ENCODE measurements at places on chromosomes 11 and 22.

- no peak for DNase-seq
These were observed 20.8 kb upstream of the CLNS1A start for GRCh38 chr11:77658213-77659013.

DNA sequence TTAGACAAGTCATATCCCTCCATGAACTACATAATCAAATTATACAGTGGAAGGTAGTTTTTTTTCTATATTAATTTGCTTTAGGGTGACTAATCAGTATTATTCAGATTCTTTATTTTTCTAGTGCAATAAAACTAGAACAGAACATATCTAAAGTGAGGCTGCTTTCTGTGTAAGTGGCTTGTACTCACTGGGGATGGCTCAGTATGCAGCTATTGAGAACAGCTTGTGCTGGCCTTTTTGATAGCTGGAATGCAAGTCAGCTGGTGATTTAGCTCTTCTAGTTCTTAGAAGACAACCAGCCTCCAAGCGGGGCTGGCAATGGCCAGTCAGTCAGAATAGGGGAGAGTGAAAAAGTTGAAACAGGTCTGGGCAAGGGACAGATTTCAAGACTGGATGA is 119.4 kb downstream of the BLID start:
- no peak for DNase-seq

- no peak for DNase-seq
These were observed 132.1 kb upstream of the BLID start for GRCh38 chr11:122248131-122248530.

DNA sequence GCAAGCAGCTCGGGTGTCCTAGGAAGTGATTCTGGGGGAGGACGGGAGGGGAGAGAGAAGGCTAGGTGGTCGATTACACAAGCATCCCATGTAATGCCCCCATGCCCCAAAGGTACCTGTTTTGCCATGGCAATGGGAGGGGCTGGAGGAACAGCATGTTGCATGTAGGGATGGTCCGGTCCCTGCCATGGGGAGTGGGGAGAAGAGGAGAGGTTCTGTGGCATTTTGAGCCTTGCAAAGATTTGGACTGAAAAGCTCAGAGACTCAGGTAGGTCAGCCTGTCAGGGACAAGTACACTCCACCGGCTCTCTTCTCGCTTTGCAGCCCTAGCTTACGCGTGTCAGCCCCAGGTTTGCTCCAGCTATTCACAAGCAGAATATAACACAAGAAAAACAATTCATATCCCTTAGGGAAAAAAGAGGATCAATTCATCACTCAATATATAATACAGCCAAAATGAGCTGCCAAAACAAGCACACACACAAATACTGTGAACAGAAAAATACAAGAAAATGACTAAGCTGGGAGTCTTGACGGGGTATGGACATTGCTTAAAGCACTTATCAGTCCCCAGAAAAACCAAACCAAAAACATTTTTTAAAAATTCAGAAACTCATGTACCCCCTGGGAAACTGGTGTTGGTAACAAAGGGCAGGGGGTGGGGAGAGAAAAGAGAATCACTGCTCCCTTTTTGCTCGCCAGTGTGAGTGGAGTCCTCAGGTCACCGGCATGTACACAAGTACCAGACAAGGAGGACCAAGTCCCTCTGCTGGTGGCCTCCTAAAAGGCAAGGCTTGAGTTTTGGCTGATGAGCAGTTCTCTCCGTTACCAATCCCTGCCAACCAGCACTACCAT is 21.6 kb downstream of the APOL5 start:
- no peak for DNase-seq

DNA sequence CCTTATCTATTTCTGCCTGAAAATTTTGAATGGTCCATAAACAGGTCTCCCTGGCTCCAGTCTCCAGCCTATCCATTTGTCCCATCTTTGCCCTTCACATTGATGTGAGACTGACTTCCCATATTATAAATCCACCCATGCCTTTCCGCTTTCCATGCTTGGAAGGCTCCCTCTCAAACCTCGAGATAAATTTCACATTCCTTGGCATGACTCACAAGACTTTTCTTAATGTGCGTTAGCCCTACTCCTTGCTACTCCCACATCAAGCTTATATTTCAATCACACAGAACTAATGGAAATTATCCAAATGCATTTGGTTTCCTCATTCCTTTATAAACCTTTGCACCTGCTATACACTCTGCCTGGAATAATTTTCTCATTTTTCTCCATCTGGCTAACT is 163.7 kb upstream of the NTM start:
- DNase-seq, result no peak

DNA sequence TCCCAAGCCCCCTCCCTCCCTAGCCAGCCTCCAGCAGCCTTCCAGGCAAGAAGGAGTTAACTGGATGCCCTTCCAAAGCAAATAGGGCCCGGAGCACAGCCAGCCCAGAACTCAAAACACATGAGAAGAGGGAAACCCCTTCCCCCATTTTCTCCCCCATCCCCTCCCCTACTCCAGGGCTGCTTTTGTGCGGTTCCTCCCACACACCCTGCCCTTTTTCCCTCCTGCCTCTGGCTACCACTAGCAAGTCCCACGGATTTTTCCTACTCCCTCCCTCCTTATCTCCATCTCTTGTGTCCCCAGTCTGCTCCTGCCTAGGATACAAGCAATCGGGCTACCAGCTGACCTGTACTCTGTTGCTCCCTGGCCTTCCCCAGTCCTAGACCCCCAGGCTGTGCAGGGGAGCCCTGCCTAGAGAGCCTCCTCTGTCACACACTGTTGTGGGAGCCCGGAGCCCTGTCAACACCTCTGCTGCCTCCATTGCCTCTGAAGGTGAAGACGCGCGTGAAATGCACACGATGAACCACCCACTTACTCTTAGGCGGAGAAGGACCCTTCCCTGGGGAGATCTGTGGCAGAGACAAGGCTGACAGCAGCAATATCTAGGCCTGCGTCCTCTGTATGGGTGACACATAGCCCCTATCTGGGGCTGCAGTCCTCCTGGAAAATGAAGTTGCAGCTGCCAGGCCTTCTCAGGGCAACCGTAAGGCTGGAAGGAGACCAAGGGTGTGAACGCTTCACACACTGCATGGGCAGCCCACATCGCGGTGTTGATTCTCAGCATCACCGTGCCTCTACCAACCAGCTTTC is 282.8 kb downstream of the MN1 start:
- DNase-seq, result no peak

- DNase-seq, result peak; percentile 62
These were observed 8.6 kb downstream of the LRRC75B start for GRCh38 chr22:24584166-24584790.

- no peak for DNase-seq
These were observed 85.5 kb downstream of the NOX4 start for GRCh38 chr11:89405629-89406028.

GRCh38 chr22:16608931-16609330 is 16.3 kb upstream of the CCT8L2 start:
- DNase-seq, result no peak

GRCh38 chr11:22459048-22459447 is 120.9 kb downstream of the SLC17A6 start:
- no peak for DNase-seq

DNA sequence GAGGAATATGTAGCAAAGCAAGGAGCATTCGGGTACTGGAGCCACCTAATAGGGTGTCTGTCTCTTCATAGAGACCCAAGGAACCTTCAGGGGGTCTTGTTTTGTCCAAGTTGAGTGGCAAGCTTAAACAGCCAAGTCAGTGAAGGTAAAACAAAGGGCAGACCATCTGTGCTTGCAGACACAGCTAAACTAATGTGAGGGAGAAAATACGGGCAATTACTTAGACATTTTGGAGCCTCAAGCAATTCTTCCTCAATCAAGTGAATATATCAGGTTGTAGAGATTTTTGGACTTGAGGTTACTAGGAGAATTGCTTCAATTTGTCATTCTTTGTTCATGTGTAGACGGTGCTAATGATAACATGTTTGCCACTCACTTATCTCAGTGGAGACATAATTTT is 148.2 kb upstream of the ARHGAP20 start:
- no peak for DNase-seq

GRCh38 chr11:79937676-79938334 is 497.0 kb upstream of the TENM4 start:
- no peak for DNase-seq

DNA sequence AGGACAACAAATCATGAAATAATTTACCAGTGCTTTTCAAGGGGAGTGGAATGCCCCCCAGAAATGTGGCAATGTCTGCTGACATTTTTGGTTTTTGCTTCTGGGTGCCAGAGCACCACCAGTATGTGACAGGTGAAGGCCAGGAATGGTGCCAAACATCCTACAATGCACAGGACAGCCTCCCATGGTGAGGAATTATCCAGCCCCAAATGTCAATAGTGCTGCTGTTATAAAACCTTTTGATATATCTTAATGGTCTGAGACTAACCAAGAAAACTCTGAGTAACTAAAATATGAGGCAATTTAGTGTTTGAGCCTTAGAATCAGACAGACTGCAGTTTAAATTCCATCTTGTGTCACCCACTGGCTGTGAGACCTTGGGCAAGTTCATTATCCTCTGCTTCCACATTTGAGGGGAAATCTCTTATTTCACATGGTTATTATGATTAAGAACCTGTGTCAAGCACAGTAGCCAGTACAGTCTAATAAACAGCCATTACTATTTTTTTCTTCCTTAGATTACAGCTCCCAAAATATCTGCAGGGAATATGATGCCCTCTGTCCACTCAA is 69.5 kb downstream of the AMBRA1 start:
- DNase-seq, result no peak

DNA sequence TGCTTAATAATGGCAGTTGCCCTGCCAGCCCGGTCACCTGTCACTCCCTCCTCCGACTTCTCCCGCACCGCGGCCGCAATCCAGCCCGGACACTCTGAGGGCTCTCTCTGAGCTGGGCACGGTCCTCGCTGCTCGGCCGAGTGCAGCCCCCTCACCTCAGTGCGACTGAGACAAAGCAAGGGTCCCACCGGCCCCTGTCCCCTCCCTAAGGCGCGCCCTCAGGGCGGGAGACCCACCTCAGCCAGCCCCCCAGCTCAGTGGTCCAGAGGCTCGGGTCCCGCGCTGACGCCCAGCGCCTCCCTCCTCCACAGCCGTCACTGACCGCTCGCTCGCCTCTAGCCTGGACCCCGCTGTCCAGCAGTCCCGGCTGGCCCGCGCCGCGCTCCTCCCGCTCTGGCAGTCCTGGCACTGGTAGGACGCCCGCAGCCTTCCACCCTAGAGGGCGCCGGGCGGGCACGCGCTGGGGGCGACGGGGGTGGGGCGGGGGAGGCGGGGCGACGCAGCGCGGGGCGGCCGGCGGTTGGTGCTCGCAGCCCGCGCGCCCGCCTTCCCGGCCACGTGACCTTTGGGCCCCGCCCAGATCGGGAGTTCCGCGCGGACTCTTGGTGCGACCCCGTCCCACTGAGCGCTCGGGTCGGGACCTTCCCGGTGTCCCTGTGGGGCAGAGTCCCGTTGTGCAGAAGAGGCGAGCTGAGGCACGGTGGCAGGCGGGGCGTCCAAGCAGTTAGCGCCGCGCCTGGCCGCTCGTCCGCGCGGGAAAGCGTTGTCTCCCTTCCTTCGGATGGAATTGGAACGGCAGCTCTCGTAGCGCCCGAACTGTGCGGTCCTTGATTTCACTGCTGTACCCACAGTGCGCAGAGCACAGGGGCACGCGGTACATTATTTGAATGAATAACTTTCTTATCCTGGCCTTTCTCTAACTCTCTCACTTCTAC is 7.8 kb upstream of the L3MBTL2 start:
- DNase-seq, result peak; percentile 92

- no peak for DNase-seq
These were observed 96.2 kb upstream of the TEAD1 start for GRCh38 chr11:12577725-12578644.

DNA sequence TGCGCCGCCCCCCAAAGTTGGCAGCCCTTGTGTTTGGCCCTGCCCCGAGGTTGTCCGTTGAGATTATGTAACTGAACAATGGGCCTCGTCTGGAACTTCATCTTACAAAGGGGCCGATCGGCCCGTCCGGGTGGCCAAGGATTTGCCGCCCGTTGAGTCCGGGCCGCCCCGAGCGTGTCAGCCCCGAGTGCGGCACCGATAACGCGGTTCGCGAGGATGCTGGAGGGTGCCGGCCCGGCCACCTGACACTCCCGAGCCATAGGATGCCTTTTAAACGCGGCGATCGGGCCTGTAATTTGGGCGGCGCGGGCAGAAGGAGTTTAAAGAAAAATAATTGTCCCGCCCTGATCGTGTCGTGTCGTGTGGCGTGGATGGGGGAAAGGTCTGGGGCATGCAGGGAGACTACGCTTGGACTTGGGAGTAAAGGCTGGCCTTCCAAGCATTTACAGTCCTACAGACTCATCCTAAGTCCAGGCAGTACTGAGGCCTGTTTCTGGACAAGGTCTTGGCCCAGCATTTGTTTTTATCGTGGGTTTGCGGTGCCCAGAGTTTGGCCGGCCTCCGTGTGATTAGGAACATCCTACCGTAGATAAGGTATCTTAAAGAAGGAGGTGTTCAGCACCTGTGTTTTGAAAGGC is 1.3 kb downstream of the WEE1 start:
- peak; percentile 80 for DNase-seq

DNA sequence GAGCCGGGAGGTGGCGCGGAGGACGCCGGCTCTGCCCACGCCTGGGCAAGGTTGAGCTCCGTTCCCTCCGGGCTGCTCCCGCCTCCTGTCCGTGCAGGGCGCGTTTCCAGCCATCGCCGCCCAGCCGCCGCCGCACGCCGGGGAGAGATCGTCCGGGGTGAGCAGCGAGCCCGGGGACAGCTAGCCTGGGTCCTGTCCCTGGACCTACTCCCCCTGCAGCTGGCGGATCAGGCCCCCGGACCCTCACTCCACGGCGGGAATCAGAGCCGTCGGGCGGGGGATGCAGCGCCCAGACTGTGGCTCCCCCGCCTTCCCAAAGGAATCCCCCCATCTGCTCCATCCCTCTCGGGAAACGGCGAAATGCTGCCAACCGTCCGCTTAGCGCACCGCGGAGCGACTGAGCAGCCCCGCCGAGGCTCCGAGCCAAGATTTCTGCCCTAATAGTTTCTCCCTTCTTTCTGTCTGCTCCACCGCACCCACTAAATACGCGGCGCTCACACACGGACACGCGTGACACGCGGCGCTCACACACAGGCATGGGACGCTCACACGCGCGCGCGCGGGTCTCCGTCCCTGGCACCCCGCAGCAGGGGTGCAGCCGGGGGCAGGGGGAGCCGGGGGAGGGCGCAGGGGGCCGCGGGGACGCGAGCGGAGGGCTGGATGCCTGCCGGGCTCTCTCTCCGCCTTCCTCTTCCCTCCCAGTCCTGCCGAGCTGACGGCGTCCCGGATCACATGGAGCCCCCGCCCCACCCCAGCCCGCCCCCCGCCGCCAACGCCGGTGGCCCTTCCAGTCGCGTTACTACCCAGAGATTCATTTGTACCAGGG is at the start of gene KCNJ5:
Gene KCNJ5 (plus strand): TSS at position 814 of the 826 bp plus-strand sequence. CDS start 19,918 bp downstream, outside the sequence.
- DNase-seq, result no peak

- no peak for DNase-seq
These were observed 23.5 kb upstream of the TH start for GRCh38 chr11:2194877-2195755.

DNA sequence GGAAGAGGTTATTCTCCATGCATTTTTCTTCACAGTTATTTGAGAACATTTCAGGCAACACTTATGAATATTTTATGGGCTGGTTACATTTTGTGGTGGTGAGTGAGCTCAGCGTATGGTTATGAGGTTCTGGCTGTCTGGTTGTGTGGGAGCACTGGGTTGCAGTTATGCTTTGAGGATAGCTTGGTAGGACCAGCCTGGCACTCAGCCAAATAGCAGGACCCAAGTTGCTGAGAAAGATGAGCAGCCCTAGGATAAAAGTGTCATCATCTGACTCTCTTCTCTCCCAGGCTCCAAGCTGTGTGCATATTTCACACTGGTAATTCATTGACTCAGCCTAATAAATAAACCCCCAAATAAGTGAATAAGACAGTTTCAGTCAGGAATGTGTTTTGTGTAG is 8.1 kb upstream of the SRSF8 start:
- no peak for DNase-seq
